ENCODE measurements at places on chromosomes 4 and X. TPM values are rescaled to one million over a fixed set of nuclear protein-coding genes. Genes with fewer than 3 reads are reported as not detected.

DNA sequence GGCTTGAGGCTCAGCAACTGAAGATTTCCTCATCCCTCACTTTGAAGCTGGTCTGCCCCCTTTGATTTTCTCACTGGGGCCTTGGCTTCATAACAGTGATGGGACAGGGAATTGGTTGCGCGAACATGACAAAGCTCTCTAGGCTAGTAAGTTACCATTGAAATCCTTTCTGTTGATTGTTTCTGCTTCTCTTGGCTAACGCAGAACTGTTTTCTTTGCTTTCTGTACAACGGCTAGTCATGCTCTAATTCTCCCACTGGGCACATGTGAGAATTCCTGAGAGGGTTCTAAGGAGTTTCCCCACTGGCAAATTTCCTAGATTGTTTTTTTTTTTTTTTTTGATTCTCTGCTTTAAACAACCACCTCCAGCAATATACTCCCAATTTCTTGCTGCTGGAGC is 738.6 kb downstream of the PCDH7 start:
- DNase-seq, result no peak

DNA sequence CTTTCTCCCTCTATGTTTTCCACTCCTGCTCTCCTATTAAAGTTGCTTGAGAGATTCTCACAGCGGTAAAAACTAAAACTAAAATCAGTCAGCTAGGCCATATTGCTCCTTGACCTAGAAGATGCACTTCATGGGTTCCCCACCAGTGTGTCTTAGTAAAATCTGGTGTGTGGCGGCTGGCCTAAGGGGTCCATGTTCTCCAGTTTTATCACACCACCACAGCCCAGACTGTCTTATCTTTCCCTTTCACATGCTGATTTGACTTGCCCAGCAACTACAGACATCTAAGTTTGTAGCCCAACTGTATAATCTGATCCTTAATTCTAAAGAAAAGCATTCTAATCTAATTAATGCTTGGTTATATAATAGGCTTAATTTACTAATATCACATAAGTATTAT is 68.0 kb downstream of the ATP8A1 start:
- DNase-seq, result no peak

DNA sequence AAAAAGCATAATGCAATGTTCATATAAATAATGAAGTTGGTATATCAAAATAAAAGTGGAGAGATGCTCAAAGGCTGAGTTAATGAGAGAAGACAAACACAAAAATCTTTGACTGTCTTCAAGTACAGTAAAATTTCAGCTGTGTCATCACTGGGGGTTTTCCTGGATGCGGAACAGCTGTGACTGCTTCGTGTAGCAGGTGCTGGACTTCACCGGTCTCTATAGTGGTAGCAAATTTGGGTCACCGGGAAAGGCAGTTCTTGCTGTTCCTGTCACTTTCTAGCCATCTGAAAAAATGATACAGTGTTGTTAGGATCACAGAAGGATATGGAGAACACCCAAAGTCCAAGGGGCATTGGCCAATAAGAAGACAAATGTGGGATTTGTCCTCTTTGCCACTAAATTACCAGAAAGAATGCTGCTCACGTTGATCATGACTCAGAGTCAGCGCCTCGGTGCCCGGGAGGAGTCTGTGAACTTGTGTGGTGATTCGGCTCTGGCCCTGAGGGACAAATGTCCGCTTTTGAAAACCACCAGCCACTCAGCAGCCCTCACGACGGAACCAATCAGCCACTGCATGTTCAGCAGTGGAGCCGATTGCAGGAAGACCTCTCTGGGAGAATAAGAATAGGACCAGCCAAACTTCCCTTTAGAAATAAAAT is 230.1 kb upstream of the FAT1 start:
- DNase-seq, result no peak

DNA sequence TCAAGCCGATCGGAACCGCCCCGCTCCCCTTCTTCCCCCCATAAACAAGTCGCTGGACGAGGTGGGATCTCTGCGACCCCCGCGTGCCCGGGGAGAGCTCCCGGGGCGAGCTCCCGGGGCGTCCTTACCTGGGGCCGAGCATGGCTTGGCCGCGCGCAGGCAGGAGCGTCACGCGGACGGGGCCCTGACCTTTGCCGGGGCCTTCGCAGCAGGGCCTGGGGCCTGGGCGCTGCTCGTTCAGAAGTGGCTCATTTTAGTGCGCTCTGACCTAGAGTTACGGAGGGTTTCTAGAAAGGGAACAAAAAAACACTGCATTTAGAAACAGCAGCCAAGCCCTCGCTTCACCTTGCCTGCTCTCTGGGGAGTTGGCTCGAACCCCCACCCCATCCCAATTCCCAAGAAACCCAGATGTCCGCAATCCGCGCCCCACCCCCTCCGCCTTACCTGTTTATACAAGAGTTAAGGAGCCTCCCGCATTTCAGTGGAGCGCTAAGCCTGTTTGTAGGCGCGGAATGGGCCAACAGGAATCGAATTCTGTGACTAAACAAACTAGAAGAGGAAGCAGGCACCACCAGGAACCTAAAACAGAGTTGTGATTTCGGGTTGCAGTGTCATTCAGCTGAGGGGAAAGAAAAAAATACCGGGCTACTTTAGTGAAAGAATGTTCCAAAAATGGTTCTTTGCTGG is 814 bp upstream of the RBM47 start:
- no peak for DNase-seq

DNA sequence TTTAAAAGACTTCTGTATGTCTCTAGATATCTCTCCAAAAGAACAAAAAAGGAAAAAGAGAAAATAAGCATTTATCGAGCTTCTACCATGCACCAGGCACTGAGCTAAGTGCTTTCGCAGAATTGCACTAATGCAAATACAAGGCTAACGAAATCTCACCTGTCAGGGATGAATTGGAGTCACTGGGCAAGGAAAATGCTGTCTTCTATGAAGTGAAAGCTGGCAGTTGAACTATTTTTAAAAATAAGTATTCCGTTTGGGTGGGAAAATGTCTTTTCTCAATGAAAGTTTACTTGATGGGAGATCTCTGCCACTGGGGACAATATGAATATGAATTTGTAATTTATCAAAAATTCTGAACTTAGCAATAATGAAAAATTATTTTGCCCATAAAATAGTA is 47.6 kb downstream of the COL25A1 start:
- DNase-seq, result no peak

DNA sequence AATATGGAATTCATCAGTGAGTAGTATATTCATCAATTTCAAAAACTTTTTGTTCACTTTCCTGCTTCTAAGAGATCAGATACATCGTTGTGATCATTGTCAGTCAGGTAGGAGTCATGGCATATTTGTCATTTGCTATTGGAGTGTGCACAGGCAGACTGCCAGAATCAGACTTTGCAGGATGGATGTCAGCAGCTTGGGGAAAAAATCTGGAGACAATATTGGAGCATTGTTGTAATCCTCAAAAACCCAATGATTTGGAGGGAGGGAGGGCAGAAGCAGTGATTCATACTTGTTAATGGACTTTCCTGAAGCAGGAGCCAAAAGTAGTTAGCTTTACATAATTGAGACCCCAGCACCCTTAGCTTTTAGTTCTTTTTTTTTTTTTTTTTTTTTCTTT is 59.6 kb upstream of the DRP2 start:
- no peak for DNase-seq

- no peak for DNase-seq
These were observed 88.0 kb upstream of the CBR4 start for GRCh38 chr4:169098054-169098497.

DNA sequence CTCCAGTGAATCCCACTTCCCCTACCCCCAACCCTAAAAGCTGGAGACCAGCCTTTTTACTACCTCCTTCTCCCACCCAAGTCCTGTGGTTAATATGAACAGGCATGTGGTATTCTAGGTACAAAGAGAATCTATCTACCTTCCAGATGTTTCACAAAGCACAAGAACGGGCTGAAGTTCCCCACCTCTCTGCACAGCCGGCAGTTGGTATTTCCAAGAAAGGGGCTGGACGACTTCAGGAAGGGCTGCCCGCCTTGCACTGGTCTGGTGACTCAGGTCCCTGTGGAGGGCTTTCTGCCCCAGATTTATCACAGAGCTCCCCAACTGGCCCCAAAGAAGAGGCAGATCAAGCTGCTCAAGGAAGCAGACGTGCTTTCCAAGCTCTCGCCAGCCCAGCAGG is 4.5 kb downstream of the FAM47E start:
- DNase-seq, result no peak

GRCh38 chrX:136256026-136256425 is 4.8 kb upstream of the MAP7D3 start:
- no peak for DNase-seq

GRCh38 chr4:169225058-169225751 is 45.6 kb downstream of the SH3RF1 start:
- DNase-seq, result no peak

GRCh38 chrX:41014776-41015360 is 70.4 kb upstream of the USP9X start:
- DNase-seq, result no peak

DNA sequence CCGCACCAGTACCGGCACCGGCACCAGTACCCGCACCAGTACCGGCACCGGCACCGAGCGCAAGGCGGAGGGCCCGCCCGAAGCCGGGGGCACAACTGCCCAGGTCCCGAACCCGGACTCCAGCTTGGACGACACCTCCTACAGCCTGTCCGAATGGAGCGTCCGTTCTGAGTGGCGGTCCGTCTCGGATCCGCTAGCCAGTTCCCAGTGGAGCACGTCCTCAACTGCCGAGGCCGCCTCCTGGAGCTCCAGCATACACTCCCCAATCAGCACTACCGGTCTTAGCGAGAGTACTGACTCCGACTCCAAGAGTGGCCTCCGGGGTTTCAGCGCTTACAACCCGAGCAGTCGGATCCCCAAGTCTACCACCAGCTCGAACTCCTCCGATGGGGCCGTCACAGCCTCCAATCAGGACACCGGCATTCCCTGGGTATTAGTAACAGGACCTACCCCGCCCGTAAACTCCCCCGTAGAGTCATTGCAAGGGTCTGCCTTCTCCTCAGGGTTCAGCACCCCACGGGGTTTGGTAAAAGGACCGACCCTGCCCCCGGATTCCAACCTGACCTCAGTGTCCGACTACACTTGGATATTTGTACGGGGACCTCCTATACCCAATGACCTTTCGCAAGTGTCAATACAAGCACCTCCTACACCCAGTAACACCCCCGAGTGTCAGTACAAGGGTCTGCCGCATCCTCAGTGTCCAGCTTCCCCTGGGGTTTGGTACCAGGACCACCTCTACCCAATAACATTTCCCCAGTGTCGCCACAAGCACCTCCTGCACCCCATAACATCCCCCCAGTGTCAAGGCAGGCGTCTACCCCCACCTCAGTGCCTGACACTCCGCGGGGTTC is 721 bp upstream of the MAOA start:
- DNase-seq, result peak; percentile 54

GRCh38 chr4:40256329-40256728 is 59.5 kb downstream of the RHOH start:
- DNase-seq, result no peak

- no peak for DNase-seq
These were observed 11.1 kb downstream of the TADA2B start for GRCh38 chr4:7054106-7054880.

DNA sequence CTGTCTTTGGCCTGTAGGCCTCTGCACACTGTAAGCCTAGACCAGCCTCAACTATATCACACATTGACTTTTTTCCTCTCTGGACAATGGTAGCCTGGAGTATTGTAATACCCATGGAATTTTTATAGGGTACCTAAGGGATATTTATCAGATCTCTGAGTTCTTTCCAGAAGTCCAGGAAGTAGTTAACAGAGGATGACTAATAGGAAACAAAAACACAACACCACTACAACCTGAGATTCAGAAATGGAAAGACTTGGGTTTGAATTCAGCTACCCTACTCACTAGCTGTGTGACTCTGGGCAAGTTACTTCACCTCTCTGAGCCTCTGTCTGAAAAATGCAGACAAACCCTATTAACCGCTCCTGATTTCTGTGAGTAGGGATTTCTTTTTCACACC is 7.7 kb upstream of the STX18 start:
- DNase-seq, result no peak

FREM3 gene
- total RNA-seq, result not detected
